IPS-NIHi11 (cell line): ENCODE measurements at places on chromosomes 16 and 17.
A peak's percentile ranks its signal among the peaks of the same experiment; 100 is the strongest.

GRCh38 chr16:31472709-31473203 is 804 bp downstream of the TGFB1I1 start:
- peak; percentile 91 for DNase-seq

DNA sequence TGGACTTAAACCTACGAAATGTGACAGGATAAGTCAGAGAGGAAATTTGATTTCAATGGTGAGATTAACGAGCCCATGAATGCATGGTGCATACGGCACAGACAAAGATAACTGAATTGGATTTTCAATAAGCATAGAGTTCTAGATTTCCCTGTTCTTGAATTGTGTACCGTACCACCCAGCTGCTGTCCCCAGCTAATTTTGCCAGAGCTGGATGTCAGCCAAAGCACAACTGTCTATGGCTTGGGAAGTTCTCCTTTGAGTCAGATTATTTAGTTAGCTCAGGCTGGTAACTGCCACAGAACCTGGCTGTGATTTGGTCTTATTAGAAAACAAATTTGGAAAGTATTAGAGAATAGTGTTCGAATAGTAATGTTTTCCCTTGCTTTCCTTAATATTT is 143.1 kb downstream of the CDH13 start:
- no peak for DNase-seq

DNA sequence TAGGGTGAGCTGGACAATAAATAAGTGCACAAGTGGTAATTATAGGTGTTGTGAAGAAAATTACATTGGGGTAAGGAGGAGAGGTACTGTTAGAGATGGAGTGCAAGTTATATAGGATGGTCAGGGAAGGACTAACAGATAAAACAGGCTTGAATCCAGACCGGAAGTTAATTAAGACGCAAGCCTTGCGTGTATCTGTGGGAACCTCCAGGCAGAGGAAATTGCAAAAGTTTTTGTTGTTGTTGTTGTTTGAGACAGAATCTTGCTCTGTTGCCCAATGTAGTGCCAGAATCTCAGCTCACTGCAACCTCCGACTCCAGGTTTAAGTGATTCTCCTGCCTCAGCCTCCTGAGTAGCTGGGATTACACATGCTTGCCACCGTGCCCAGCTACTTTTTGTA is 2.4 kb upstream of the ZNF18 start:
- no peak for DNase-seq

- DNase-seq: no peak
Observed at GRCh38 chr17:43028221-43028861, 3.3 kb downstream of the RND2 start.

- no peak for DNase-seq
Observed at GRCh38 chr16:1612320-1613111, at the start of gene CRAMP1. TSS of gene CRAMP1 (plus strand) at chr16:1612360. CDS start at chr16:1614640, 2,280 bp downstream.

DNA sequence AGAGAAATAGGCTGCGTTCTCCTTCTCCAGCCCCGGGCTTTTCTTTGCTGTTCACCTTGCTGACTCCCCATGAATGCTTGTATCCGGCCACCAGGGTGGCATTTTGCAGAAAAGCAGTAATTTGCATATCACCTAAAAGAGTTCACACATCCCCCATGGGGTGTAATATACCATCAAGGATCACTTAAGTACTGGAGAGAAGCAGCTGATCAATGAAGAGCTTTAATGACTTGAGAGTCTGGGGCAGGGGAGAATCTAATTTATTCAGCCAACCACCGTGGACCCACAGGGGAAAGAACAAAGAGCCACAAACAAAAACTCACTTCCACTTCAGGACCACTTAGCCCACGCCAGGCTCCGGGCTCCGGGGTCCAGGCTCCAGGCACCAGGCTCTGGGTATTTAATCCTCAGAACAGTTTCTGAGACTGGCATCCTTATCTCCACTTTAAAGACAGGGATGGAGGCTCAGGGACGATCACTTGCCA is 33.9 kb upstream of the SEC14L1 start:
- DNase-seq: no peak
